Right cardiac atrium (tissue), 5 donors: ENCODE measurements at places on chromosomes 5 and 9. TPM values are rescaled to one million over a fixed set of nuclear protein-coding genes. Genes with fewer than 3 reads are reported as not detected.

The IFNA6 gene
- total RNA-seq, result not detected

The OBP2B gene
- total RNA-seq, result not detected

The CDC14B gene
- total RNA-seq, result 14.4 TPM

The LRRC70 gene
- 1.8 TPM for total RNA-seq

GRCh38 chr9:38423973-38424843, at the start of gene IGFBPL1:
Gene IGFBPL1, minus strand, starts transcription at chr9:38424454. Its CDS starts 30 bp downstream, at chr9:38424424.
- DNase-seq, result no peak

DNA sequence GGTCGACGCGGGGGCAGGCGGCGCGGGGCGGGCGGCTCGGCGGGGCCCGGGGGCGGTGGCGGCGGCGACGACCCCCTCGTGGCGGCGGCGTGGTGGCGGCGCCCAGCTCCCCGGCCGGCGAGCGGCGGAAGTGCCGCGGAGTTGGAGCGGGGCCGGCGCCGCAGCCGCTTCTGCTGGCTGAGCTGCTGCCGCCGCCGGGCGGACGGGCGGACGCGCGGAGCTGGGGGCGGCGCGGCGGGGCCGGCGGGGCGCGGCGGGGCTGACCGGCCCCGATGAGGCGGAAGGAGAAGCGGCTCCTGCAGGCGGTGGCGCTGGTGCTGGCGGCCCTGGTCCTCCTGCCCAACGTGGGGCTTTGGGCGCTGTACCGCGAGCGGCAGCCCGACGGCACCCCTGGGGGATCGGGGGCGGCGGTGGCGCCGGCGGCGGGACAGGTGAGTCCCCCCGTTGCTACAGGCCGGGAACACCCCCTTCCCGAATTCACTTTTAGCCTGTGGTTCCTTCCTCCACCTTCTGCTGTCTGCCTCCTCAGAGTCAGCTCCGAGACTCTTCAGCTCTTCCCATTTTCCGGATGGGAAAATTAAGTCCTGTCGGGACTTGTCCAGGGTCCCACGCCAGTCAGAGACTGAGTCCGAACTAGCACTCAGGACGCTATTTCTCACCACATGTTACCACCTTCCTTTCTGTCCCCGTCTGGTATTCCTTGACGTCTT, at the start of gene GALNT10:
TSS of gene GALNT10 (plus strand) at position 139 of the 710 bp plus-strand sequence. CDS start at position 273, 134 bp downstream.
- DNase-seq, result peak; percentile 90

- DNase-seq, result peak; percentile 61
Observed at GRCh38 chr9:132800038-132800648, 77.9 kb downstream of the AK8 start.

GRCh38 chr9:76677481-76678055, 86.7 kb upstream of the PCA3 start:
- peak; percentile 42 for DNase-seq

- no peak for DNase-seq
Observed at GRCh38 chr9:23596913-23597634, 229.0 kb downstream of the ELAVL2 start.

DNA sequence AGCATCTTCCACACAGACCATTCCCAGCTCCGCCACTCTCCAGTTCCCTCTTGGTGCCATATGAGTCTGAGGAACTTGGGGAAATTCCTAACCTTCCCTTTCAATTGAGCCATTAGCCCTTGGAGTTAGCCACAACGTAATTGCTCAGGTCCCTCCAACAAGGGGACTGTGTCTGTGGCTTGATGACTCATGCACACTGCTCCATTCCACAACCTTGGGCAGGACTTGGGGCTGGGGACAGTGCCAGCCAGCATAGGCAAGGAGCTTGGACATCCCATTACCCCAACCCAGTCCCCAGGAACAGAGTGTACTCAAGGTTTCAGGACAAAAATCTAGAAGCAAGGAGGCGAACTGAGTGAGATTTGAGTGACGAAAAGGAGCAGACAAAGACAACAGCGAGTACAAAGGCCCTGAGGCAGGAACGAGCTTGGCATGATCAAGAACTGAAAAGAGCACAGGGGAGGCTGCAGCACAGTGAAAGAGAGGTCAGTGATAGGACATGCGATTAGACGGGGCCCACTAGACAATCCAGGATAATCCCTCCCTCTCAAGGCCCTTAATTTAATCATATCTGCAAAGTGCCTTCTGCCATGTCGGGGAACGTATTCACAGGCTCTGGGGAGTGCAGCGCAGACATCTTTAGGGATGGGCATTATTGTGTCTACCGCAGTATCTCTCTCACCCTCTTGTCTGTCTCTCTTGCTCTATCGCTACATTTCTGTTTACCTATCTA, 16.0 kb upstream of the JADE2 start:
- DNase-seq, result no peak

DNA sequence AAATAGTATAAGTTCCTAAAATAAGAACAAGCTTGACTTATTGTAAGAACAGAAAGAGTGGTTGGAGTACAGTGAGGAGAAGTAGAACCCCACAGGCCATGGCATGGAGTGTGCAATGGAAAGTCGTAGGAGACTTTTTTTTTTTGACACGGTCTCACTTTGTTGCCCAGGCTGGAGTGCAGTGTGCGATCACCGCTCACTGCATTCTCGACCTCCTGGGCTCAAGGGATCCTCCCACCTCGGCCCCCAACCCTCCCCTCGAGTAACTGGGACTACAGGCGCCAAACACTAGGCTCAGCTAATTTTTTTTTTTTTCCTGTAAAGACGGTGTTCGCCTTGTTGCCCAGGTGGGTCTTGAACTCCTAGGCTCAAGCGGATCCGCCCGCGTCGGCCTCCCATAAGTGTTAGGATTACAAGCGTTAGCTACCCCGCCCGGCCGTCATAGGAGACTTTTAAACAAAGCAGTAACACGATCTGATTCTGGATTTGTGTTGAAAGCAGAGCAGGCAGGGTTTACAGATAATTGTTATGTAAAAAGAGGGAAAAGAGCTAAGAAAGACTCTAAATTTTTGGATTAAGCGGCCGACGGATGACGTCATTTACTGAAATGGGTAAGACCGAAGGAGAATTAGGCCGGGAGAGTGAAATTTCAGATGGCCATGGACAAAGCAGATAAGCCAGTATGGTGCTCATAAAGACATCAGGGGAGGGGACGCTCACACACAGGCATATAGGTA, 752 bp downstream of the TSTD2 start:
- DNase-seq, result peak; percentile 86

DNA sequence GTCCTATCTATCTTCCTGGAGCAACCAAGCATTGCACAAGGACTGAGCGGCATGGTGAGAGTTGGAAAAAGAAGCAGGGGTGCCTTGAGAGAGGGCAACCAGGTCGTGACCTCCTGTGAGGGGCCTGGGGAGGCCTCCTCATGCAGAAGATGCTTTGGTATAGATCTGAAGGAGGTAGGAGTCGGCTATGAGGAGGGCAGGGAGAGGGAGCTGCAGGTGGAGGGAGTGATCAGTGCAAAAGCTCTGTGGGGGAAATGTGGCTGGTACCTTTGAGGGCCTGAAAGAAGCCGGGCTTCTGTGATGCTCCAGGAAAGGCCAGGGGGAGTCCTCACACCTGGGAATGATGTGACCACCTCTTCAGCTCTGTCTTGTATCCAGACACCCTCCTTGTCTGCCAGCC, 3.6 kb upstream of the SLC25A48 start:
- DNase-seq, result no peak

DNA sequence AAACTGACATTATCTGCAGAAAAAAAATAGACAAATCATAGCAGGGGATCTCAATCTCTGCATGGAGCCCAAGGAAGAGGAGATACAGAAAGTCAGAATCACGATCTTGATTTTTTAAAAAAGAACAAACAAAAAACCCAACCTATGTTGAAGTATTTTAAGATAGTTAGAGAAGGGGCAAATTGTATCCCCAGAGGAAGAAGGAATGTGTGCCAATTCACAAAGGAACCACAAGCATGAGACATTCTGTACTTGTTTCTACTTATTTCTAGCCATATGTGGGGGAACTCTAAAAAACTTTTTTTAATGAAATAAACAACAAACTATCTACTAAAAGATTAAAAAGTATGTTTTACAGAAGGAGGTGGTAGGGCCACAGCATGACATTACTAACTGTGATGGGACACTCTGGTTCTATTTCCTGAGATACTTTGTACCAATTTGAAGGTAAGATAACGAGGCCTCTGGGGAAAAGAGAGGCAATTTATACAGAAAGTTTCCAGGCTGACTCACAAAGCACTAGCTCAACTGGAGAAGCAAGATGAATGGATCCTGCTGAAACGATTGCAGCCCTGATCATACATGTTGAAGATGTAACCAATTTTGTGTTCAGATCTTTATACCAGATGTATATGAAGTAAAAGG, 22.5 kb downstream of the RANBP3L start:
- DNase-seq, result no peak

DNA sequence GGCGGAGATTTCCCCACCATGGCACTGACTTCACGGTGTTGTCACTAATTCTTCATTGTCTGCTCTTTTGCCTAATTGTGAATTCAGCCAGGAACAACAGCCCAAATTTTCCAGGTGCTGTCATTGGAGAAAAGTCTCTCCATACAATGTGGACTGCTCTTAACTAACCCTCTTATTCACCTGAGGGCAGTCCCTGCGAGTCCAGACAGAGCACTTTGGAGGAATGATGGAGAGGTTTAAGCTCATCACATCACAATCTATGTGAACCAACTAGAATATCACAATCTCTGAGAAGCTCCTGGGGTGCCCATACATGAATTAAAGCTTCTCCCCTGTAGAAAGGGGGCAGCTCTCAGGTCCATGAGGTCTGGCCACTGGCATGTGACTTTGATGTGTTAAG, 56.4 kb downstream of the MTX3 start:
- no peak for DNase-seq
